ENCODE measurements at places on chromosomes 3 and 15.

DNA sequence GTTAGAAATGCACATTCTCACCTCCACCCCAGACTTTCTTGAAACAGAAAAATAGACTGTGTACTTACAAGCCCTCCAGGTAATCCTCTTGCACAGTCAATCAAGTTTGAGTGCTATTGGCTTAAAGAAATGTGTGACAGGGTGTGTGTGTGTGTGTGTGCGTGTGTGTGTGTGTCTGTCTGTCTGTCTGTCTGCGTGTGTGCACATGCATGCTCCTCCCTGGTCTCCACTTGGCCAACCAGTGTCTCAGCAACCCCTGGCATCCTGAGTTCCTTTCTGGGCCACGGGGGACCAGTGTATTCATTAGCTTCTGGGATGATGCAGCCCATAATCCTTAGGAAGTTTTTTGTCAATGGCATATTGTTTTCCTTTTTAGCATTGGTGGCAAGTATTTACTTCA is 128.8 kb upstream of the IL12A start:
- no peak for DNase-seq

GRCh38 chr3:112084980-112085705 is 1.0 kb upstream of the C3orf52 start:
- no peak for DNase-seq

DNA sequence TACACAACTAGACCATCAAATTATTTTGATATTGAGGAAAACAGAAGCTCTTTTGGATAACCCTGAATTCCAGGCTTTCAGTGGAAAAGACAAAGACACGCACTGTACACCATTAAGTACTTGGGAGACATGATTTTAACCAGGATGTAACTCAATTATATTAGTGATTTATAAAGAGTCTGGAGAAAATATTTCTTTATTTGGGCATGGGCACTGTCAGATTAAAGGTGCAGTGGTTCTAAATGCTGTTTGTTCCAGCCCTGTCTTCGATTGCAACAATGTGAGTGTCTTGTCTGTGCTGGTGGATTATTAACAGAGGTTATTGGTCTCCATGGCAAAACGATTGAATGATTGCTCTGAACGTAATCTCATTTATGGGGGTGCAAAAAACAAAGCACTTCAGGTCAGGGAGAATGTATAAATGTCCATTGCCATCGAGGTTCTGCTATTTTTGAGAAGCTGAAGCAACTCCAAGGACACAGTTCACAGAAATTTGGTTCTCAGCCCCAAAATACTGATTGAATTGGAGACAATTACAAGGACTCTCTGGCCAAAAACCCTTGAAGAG is at the start of gene TM4SF4:
Gene TM4SF4, plus strand, starts transcription at position 448 of the 568 bp plus-strand sequence. CDS start 181 bp downstream, outside the sequence.
- DNase-seq = no peak

DNA sequence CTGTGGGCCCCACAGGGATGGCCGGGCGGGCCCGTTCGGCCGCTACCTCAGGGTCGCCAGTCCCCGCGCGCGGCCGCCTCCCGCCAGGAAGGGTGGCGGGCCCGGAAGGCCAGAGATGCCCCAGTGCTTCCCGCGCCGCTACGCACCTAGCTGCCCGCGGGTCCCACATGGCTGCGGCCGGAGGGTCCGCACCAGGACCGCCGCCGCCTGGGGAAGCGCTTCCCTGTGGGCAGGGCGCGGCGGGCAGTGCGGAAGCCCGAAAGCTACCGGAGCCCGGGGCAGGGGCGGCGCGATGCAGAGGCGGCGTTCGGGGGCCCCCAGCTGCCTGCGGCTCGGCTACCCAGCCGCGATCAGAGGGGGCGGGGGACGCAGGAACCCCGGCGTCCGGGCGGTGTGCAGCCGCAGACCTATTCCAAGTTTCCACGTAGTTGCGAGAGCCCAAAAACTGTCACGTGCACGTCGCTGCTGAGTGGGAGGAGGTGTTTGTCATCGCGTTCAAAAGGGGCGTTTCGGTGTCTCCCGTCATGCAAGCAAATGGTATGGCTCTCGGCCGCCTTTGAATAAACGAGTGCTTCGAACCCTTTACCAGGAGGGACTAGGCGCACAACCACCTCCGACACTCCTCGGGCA is at the start of gene TRANK1:
Gene TRANK1, minus strand, starts transcription at position 414 of the 630 bp plus-strand sequence. Its CDS starts 245 bp downstream, at position 169.
- no peak for DNase-seq

- DNase-seq = no peak
Observed at GRCh38 chr3:82676356-82677026, 915.0 kb upstream of the GBE1 start.

Measured in T47D (cell line).